ENCODE measurements at places on chromosomes 2 and 18.

DNA sequence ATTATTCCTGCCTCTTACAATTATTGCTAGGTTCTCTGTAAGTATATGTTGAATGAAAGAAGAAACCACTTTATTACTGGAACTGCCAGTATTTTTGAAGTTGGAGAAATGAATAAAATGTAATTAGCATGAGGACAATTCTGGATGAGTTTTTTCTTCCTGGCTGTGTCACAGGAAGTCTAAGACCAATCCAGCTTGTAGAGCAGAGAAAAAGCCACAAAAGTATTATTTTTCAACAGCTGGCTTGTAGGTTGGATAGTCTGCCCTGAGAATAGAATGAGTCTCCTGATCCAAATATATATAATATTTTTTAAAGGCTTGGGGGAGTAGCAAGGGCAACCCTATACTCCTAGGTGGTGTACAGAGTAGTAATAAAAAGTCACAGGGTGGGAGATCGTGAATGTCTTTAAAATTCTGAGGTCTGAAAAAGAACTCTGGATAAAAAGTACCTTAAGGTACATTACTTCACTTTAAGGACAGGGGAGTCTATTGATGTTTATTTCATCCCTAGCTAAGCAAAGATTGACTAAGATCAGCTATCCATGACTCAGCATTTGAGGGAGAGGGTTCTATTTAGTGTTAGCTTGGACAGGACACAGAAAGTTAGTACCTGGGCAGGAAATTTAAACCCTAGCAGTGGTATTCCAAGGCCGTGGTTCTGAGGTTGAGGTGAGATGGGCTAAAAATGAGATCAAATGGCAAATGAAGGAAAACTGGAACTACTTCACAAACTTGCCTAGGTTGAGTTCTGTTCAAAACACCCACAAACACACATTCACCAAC, 31.7 kb downstream of the SLC40A1 start:
- DNase-seq, result no peak

DNA sequence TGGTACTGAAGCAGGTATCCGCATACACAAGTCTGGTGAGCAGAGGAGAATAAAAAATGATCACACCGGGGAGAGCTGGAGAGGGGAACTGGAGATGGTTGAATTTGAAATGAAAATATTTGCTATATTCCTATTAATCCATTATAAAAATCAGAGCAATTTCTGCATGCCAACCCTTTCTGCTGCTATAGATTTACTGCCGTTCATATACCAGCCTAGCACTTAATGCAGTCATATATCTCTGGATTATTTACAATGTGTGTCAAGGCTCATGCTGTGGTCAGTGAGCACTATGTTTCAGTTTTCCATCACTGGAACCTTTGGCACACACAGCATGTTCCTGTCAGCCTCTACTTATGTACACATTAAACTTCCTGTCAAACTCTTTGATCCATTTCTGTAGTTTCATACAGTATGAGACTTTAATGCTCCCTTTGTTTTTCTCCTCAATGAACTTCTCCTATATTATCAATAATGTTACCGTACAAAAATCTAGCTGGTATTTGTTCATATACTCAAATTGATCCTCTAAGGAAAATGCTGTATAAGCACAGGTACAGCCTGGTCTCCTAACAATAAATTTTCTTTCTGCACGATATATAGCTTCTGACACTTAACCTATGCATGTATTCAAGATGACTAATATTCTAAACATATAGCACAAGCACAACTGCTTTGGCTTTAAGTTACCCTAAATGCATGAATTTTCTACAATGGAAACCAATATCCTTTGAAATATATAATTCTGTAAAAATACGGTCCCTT, 36.7 kb downstream of the FANCL start:
- DNase-seq, result no peak

DNA sequence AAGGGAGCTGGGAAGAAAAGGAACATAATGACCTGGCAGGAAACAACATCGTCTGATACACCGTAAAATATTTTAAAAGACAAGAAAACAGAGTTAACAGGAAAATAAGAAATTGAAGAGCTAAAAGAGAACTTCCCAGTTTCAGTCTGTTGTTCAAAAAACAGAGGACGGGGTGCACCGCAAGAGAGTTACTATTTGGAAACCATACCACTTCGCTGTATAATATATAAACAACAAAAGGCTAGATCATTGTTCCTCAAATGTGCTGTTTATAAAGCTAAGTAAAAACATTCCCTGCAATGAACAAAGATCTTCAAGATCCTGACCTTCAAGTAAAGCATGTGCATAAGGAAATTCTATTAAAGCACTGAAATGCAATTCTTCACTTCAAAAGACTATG, 2.1 kb downstream of the PPP3R1 start:
- no peak for DNase-seq

- DNase-seq, result no peak
Observed at GRCh38 chr2:1370461-1370860, 42.8 kb upstream of the TPO start.

- DNase-seq, result no peak
Observed at GRCh38 chr2:157875641-157876065, 477 bp downstream of the ACVR1 start.

- no peak for DNase-seq
Observed at GRCh38 chr2:12064153-12064552, 317.7 kb downstream of the LPIN1 start.

DNA sequence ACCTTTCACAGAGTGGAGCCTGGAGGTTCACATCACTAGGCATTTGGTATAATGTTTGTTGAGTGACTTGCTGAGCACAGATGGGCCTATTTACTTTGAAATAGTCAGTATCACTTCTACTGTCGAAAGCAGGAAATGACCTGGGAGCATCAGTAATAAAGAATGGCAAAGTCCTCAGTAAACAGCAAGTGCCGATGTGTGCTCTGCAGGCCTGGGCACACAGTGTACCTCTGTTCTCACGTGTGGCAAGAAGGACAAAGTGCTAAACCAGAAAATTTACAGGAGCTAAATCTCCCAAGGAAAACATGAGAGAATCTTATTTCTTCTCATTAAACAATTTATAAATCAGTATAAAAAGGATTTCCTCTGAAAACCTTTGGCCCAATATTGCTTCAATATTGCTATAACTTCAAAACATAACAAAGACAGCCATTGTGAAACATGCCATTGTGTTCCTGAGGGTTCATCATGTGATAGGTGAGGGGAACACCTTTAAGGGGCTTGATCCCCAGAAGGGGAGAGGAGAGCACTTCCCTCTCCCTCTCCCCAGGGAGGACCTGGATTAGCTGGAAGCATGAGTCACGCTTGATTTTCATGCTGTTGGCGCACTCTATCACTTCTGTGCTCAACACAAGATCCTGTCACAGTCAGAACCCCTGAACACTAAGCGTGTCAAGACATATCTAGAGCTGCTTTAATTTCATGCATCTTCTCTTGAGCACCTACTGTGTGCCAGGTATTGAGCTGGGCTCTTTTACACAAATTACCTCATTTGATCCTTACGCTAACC, 131.5 kb upstream of the SMAD2 start:
- DNase-seq, result no peak

DNA sequence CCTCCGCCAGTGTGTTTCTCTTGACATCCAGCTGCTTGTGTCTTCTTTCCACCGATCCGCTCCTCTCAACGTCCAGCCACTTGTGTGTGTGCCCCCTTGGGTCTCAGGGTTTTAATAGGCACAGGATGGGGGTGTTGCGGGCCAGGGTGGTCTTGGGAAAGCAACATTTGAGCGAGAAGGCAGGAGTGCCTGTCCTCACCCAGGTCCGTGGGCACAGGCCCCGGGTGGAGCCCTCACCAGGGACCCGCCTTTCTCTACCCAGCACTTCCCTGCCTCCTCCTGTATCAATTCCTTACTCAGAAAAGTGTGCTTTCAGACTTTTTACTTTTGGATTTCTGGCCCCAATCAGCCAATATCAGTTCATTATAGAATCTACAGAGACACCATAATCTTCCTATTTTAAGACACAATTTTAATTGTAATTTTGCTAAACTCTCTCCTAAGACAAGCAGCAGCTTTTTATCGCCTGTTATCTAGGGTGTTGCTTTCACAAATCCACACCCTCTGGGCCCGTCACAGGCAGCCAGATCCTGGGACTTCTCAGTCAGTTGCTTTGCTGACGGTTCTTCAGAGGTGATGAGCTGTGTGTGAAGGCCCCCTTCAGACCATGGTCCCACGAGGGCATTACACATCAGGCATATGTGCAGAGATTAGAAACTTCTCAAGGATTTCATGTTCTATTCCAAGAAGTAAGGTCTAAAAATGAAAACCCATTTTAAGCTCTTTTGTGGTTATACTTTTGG, 96.0 kb upstream of the FHL2 start:
- no peak for DNase-seq

DNA sequence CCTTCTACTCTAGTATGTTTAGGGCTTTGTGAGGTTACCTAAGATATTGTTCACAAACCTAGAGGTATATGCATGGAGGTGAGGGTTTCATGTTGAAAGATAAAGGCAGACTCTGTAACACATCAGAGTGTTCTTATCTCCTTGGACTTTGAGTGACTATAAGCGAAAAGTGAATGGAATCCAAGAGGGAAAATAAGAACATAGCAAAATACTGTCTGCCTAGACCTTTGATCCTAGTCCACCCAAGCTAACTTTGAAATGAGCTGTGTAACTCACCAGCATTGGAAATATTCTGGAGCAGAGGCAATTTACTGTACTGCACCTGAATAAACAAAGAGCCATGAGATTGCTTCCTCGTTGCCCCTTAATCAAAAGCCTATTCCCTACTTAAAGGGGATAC, 28.2 kb upstream of the GALNT1 start:
- no peak for DNase-seq

GRCh38 chr18:35616664-35617423, 35.3 kb downstream of the GALNT1 start:
- peak; percentile 82 for DNase-seq
